ENCODE measurements at places on chromosomes 2 and 18. TPM values are rescaled to one million over a fixed set of nuclear protein-coding genes. Genes with fewer than 3 reads are reported as not detected.

IL36RN gene
- total RNA-seq = not detected

CCL20 gene
- total RNA-seq = 74.7 TPM

CRYGD gene
- not detected for total RNA-seq

ITGA4 gene
- total RNA-seq = 46.5 TPM

CREG2 gene
- not detected for total RNA-seq

DCDC2C gene
- not detected for total RNA-seq

HOXD4 gene
- total RNA-seq = not detected

NTSR2 gene
- not detected for total RNA-seq

SLC23A3 gene
- total RNA-seq = 1.1 TPM

MATN3 gene
- total RNA-seq = not detected

GRCh38 chr18:11245879-11246278 is 96.5 kb upstream of the PIEZO2 start:
- no peak for DNase-seq

- DNase-seq = peak; percentile 63
Measured at GRCh38 chr2:25558262-25558661, 115.1 kb downstream of the DTNB start.

- no peak for DNase-seq
Measured at GRCh38 chr18:55236150-55236931, 277.1 kb upstream of the CCDC68 start.

- DNase-seq = no peak
Measured at GRCh38 chr2:54871457-54872107, 148.1 kb downstream of the EML6 start.

GRCh38 chr18:61426492-61427053 is 93.3 kb downstream of the CDH20 start:
- DNase-seq = no peak

GRCh38 chr2:182020286-182021070 is 34.8 kb downstream of the PPP1R1C start:
- DNase-seq = no peak

- DNase-seq = no peak
Measured at GRCh38 chr18:45806226-45806625, 19.2 kb upstream of the SIGLEC15 start.

DNA sequence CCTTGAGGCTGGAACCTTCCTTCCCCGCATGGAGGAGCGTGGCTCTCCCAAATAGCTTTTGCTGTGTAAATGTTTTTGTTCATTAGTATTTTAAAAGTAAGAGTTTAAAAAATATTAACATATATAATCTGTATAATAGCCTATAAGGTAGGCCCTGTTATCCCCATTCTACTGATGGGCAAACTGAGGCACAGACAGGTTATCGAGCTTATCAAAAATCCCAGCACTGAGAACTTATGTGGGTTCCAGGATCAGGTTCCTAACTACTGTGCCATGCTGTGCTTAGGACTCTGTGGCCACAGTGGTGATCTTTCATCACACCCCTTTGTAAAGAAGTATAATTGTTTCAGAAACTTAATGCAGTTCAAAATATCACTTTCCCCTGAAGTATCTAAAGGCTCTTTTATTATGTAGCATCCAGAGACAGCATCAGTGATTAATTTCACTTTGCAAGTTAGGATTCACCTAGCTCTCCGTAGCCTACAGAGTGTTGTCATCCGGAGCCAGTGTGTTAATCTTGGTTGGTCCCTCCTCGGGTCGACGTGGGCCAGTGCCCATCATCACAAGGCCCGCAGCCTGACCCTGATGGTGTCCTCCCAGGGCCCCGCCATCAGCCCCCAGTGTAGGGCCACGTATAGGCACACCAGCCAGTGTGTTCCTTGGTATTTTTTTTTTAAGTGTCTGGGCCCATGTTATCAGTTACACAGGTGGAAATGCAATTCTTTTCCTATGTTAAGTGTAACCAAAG is 28.7 kb downstream of the CABLES1 start:
- no peak for DNase-seq

- peak; percentile 18 for DNase-seq
Measured at GRCh38 chr2:206989311-206989710, 50.0 kb downstream of the CPO start.

DNA sequence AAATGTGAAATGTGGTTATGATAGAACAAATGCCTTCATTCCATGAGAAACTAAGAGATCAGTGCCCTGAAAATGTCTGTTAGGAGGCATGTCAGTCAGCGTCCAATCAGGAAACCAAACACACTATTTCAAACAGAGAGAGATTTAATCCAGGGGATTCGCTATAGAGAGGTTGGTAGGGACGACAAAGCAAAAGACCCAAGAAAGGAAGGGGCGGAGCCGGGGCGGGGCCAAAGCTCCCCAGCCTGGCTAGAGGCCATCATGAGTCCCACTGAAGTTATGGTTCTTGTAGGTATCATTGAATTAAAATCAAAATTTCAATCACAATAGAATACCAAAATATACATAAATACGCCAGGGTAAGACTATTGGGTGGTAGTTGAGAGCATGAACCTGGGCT is 32.9 kb upstream of the RNF149 start:
- peak; percentile 70 for DNase-seq

GRCh38 chr2:215660687-215661086 is 224.8 kb upstream of the FN1 start:
- DNase-seq = no peak

DNA sequence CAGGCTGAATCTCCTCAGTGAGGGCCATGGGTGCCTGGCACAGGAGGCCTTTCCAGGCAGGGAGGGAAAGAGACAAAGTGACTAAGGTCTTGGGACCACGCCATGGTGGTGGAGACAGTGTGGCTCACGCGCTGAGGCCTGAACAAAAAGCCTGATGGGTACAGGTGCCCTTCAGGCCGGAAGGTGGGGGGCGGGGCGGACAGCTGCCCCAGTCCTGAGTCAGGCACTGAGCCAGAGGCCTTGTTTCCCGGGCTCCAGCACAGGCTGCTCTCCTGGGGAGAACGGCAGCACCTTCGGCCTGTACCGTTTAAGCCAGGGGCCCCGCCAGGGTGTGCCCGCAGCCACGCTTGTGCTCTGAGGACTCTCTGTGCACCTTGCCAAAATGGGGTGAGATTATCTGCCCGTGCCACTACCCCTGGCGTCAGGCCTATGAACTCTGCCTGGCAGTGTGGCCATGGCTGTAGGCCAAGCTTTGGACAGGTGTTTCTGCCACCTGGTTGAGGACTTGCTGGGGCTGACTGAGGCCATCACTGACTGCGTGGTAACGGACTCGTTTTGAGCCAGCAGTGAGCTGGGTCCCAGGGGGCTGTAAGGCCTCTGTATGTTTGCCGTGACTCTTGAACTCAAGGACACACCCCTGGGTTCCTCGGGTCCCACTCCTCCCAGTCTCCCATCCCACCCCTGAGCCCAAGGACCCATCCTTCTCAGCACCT is 31.7 kb upstream of the DNMT3A start:
- no peak for DNase-seq

GRCh38 chr2:23050388-23050787 is 334.6 kb upstream of the KLHL29 start:
- DNase-seq = no peak

GRCh38 chr2:73260338-73260984 is 23.8 kb downstream of the FBXO41 start:
- DNase-seq = peak; percentile 17

- DNase-seq = no peak
Measured at GRCh38 chr2:112832841-112833638, 3.5 kb downstream of the IL1B start.

DNA sequence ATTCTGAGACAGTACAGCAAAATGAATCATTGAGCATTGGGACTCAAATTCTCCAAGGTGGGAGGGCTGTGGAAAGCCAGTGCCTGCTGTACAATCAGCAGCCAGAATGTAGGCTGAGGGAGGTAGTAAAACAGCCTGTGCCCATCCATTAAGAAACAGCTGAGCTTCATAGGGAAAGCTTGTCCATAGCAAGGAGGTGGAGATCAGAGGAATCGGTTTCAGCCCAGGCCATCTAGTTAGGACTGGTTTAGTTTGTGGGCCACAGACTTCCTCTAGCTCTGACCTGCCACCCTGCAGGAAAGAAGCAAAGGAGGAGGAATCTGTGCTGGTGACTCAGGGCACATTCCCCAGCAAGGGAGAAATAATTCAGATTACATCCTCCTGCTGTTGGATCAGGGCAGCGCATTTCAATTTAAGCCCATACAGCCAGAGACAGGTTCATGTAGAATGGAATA is 333.4 kb downstream of the SETBP1 start:
- DNase-seq = no peak

GRCh38 chr18:34281722-34282121 is 57.0 kb upstream of the NOL4 start:
- no peak for DNase-seq

- peak; percentile 15 for DNase-seq
Measured at GRCh38 chr2:96734880-96735583, 4.8 kb downstream of the LMAN2L start.

- DNase-seq = no peak
Measured at GRCh38 chr2:162308747-162309503, 9.6 kb downstream of the IFIH1 start.

- no peak for DNase-seq
Measured at GRCh38 chr2:217074576-217075255, 214.9 kb upstream of the TNP1 start.

- DNase-seq = no peak
Measured at GRCh38 chr2:26414311-26414710, 12.6 kb downstream of the DRC1 start.

DNA sequence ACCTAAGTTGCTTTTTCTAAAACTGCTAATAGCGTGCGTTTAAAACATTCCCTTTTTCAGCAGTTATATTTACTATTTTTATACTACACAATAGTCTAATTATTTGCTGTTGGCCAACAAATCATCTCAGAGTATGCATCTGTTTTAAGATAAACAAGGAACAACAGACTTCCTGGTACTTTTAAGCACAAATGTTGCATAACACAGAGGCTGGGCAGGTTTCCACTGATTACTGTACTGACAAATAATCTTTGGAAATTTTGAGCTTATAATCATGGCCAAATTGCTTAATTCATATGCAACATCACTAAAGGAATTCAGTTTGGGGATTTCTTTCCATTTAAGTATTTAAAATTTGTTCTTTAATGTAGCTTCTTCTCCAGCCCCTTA is 737.4 kb upstream of the SALL3 start:
- no peak for DNase-seq

- no peak for DNase-seq
Measured at GRCh38 chr2:106995556-106995955, 109.6 kb upstream of the ST6GAL2 start.

DNA sequence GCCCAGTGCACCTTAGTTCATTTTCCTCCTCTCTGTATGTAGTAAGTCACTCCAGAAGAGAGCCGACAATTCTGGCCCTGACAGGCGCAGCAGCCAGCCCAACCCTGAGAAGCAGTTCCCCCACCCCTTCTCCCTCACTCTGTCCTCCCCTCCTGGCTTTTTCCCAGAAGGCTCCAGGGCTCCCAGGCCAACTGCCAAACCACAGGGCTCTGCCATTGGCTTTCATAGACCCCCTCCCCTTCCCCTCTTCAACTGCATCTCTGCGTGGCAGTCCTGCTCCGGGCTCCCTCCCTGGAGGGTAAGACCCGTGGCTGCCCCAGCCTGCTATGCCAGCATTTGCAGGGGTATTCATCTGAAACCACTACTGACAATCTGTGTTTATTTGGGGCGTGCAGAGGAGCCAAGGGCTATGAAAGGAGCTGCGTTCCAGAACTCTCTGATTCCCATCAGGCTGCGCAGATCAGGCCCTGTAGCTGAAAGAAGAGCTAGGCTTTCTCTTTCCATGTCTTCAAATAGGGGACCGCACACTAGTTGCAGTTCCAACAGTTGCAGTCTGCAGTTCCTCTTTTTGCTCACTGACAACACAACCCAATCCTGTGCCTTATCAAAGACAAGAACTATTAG is 388.6 kb upstream of the TNP1 start:
- DNase-seq = no peak

DNA sequence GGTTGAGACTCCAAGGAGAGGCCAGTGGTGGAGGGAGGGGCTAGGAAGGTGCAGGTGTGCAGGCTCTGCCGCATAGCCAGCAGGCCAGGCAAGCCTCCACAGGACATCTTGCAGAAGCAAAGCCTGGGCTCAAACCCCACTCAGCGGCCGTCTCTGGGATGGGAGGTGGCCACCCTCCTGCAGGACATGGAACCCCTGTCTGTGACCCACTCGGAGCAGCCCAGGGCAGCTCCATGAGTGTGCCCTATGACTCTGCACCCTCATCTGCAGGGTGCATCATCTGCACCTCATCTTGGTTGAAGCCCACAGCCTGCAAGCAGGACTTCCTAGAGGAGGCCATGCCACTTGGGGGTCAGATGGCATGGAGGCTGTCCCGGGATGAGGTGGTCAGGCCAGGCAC is 46.3 kb downstream of the GPC1 start:
- peak; percentile 1 for DNase-seq

- DNase-seq = no peak
Measured at GRCh38 chr2:74865770-74866674, 32.1 kb downstream of the HK2 start.

DNA sequence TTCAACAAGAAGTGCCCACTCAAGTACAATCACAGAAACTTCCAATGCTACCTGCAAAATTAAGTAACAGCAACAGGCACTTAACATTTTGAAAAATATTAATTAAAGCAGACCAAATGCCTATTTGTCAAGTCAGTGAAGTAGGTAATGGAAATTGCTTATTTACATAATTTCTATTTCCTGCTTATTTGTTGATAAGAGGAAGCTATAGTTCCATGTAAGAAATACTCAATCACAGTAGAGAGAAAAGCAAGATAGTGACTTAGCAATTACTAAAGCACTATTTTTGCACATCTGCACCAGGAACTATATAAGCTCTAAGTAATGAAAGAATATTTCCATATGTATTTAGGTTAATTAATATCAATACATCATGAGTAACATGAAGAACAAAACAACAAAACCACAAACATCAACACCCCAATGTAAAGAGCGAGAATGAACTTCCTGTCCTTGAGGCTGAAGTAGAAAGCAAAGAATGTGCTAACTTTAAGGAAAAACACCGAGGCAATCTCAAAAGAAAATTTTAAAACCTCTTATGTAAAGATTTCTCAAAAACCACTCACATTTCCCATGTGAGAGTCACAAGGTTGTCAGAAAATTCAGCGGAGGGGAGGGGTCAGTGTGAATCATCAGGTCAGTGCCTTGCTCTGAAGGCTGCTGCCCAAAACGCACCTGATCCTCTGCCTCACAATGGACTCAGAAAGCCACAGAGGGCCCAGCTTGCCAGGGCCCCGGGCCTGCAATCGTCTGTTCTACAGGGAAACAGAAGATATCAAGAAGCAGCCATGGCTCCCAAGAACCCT is 12.5 kb downstream of the NPC1 start:
- peak; percentile 73 for DNase-seq

DNA sequence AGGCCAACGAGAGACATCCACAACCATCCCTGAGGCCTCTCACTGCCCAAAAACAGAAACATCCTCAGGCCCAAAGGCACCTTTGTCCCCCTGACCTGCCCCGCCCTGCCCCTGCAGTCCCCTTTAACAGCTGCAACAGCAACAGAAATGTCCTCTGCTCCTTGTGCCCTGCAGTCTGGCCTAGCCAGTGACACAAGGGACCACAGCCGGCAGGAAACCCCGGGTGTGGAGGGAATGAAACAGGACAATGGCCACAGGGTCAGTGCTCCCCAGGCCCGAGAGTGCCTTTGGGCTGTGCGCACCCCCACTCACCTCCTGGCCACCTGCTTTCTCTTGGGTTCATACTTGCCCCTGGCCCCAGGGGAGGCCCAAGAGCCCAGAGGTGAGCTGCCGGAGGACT is 35.6 kb downstream of the SNED1 start:
- DNase-seq = no peak

Data from activated CD4-positive, alpha-beta memory T cell treated with anti-CD3 and anti-CD28 coated beads for 36 hours (primary cell).